ENCODE measurements at places on chromosomes 4 and X.

- DNase-seq, result no peak
These were observed 3.8 kb upstream of the HSD17B13 start for GRCh38 chr4:87326460-87326859.

DNA sequence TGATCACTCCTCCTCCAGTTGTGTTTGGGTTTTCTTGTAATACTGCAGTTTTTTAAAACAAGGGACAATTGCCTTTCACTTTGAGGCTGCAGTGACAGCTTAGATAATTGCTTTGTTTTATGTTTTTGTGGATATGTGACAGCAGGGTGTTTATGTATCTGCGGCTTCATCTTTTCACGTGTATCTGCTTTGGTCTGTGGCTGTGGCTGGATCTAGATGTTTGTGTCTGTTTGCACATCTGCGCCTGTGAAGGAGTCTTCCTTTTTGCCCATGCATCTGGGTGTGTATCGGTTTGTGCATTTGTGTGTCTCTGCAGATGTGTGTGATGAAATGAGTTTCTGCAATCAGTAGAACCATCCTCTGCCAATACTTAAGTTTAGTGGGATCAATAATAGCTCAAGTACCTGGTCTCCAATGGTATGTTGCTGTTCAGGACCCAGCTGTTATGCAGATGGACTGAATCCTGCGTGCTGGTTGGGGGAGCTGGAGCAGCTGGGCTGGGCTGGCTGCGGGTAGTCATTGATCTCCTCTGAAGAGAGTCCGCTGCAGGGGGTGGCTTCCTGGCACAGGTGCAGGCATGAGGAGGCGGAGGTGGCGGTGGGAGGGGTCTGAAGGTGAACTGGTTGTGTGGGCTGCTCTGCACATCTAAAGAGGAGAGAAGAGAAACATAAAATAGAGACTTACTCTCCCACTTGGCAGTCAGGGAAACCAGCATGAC is 390.3 kb downstream of the SH2D1A start:
- DNase-seq, result no peak

GRCh38 chr4:161359491-161359890 is 804.3 kb downstream of the FSTL5 start:
- no peak for DNase-seq

DNA sequence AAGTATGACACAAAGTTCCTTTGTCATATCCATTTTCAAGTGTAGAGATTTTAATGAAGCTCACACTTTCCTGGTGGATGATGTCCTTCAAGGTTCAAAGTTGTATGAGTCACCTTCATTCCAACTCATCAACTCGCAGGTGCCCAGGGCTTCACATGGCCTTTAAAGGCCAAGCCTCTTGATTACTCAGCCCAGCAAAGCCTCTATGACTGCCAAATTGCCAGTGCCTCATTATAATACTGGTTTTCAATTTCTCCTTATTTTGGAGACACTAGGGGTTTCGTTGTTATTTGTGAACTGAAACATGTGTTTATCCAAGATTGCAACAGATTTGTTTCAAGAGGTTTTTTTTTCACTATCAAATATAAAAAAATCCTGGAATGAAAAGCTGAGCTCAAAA is 45.9 kb upstream of the PPP3CA start:
- DNase-seq, result no peak

GRCh38 chr4:180542445-180543100 is 1700.6 kb upstream of the TENM3 start:
- DNase-seq, result peak; percentile 37

DNA sequence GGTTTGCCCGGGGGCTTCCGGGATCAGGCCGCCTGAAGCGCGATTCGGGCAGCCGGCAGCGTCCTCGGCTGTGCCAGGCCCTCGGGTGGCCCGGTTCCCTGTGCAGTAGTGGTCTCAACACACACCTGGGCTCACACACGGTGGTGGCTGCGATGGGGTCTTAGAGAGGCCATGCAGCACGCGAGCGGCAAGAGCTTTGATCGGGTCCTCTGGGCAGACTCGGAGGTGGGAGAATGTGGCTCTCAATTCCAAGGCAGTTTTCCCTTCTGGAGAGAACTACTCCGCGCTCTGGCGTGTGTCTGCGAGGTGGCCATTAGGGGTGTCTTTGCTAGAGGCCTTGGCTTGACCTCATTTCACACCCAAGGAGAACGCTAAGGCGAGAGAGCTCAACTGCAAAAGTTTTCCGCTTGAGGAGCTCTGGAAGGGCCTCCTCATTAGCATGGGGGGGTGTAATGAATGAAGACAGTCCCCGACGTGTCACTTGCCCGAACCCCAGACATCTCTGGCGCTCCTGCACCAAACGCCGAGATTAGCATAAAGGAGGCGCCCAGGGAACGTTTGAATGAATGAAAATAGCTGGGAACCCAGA is 771 bp upstream of the RBPJ start:
- no peak for DNase-seq

DNA sequence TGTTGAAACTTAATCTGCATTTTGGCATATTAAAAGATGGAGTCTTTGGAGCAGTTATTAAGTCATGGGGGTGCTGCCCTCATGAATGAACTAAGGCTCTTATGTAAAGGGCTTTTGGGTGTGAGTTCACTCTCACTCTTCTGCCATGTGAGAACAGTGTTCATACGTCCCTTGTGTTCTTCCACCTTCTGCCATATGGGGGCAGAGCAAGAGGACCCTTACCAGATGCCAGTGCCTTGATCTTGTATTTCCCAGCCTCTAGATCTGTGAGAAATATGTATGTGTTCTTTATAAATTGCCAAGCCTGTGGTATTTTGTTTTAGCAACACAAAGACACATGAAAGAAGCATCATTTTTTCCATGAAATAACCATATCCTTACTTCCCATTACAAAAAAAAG is 213.9 kb downstream of the SPOCK3 start:
- no peak for DNase-seq

DNA sequence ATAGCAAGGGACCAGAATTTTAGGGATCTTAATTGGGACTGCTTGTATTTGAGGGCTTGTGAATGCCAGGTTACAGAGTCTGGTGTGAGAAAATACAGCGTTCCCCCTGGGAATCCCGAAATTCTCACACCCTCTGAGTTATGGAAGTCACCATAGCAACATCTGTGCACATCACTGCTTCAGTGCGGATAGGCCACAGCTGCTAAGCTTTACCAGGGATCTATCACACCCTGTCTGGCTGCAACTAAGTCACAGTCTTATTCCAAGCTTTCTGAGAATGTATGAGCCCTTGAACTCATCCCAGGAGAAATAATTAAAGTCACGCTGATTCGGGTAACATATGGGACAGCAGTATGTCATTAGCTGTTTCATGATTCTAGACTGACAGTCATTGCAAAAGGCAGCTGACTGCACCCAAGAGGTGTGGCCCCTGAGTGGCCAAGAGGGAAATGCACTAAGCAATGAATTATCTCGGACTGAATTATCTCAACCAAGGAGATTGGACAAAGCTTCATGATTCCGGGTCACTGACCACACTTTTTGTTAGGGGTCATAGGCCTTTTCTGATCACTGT is 46.7 kb upstream of the BTC start:
- DNase-seq, result no peak

Data from amniotic stem cell (primary cell).